Occipital lobe (tissue), 3 donors: ENCODE measurements at places on chromosomes 2 and 18. TPM values are rescaled to one million over a fixed set of nuclear protein-coding genes. Genes with fewer than 3 reads are reported as not detected.

The PRR30 gene
- total RNA-seq = not detected

The TRAPPC12 gene
- 61.8 TPM for total RNA-seq

The RAD51AP2 gene
- total RNA-seq = 0.47 TPM

The NEURL3 gene
- total RNA-seq = 0.16 TPM

The SLC5A7 gene
- total RNA-seq = 0.94 TPM

The ALK gene
- total RNA-seq = 0.78 TPM

The FOXI3 gene
- total RNA-seq = 0.47 TPM

The LAMA3 gene
- total RNA-seq = 1.4 TPM

The SPAG16 gene
- total RNA-seq = 96.4 TPM

The PIEZO2 gene
- total RNA-seq = 8.0 TPM

The CPLX4 gene
- total RNA-seq = not detected

The TFPI gene
- 35.2 TPM for total RNA-seq

The SERPINB11 gene
- total RNA-seq = not detected

The DSG4 gene
- total RNA-seq = not detected

The SH3RF3 gene
- 12.3 TPM for total RNA-seq

The C2orf80 gene
- total RNA-seq = 28.7 TPM

The SP140L gene
- total RNA-seq = 0.47 TPM

The COL5A2 gene
- 18.9 TPM for total RNA-seq

The LRRC30 gene
- total RNA-seq = not detected
